Cerebellar nuclear complex (tissue), 1 donor: ENCODE measurements at places on chromosomes 3 and 15.

DNA sequence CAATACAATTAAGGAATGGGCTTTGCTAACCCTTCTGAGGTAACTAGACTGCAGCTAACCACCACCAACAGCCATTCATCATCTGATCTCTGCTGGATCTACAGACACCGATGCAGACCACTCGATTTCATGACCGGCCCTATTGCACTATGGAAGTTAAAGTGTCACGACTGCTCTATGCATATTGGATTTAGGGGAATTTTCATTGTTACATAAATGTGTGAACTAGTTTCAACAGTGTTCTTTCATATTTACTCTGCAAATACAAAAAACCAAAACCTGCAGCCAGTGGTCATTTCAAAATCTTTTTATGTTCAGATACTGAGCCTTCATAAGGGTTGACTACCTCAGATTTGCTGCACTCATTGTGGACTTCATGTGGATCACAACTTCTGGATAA, 14.5 kb downstream of the CDV3 start:
- no peak for DNase-seq

DNA sequence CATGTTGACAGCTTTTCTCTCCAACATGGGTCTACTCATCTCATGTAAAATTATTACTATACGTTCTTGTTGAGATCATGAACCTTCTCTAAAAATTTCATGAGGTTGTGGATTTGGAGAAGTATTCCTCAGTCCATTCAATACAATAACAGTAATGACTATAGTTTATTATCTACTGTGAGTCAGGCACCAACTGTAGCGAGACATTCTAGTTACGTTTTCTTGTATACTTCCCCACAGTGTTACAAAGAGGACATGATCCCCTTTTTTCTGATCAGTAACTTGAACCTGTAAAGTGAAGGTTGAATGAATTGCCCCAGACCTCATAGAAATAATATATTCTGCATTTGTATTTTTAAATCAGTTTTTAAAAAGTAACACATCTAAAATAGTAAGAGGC, 76.4 kb downstream of the AKAP13 start:
- DNase-seq: no peak

DNA sequence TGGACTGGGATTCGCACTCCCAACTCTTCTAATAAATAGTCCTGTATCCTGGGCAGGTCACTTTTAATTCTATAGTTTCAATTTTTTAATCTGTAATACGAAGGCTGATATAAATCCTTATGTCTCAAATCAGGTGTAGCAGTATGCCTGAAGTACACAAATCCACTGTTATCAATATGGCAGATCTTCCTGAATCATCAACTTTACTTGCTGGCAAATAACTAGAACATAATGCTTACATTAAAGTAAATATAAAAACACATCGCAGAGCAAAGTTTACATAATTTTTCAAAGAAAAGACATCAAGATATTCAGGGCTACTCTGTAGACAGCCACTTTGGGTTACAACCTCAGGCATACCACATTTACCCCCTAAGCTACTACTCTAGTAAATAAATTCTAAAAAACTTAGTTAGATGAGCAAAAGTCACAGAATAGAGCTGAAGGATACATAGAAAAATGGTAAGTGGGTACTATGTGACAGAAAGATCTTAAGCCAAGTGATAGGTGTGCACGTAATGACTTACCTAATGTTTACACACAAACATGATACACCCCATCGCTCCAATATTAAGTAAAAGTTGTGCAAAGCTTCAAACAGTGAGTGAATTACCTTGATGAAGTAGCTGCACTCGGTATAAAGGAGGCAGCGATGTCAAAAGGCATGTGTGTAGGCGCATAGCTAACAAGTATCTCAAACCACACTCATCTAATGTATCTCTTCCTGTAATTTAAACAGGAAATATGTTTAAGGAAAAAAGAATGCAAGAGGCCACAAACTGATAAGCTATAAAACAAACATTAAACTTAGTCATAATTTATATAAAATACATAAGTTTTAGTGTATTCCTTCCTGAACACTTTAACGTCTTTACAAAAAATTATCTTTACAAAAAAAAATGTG, 127.9 kb downstream of the DMXL2 start:
- DNase-seq: no peak

DNA sequence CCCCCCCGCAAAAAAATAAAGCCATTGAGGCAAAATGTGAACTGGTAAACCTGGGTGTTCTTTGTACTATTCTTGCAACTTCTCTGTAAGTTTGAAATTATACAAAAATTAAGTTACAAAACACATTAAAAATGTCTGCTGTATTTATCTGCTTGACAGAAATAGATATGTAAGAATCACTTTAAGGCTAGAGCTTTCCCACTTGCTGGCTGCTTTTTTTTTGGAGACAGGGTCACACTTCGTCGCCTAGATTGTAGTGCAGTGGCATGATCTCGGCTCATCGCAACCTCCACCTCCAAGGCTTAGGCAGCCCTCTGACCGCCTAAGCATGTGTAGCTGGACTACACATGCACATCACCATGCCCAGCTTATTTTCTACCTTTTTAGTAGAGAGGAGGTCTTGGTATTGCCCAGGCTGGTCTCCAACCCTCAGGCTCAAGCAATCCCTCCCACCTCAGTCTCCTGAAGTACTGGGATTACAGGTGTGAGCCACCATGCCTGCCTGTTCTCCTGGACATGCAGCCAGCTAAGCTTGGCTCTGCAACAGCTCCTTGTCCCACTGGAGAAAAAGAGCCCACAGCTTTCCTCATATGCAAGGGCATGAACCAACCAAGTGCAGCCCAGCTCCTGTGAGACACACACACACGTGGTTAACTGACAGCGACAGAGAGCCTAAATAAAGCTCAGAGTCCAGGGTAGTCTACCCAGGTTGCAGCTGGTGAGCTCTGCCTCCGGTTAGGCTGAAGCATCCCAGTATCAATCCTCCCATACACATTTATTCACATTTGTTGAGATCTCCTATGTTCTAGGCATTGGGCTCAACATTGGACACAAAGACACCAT, 4.5 kb downstream of the RPS17 start:
- no peak for DNase-seq

DNA sequence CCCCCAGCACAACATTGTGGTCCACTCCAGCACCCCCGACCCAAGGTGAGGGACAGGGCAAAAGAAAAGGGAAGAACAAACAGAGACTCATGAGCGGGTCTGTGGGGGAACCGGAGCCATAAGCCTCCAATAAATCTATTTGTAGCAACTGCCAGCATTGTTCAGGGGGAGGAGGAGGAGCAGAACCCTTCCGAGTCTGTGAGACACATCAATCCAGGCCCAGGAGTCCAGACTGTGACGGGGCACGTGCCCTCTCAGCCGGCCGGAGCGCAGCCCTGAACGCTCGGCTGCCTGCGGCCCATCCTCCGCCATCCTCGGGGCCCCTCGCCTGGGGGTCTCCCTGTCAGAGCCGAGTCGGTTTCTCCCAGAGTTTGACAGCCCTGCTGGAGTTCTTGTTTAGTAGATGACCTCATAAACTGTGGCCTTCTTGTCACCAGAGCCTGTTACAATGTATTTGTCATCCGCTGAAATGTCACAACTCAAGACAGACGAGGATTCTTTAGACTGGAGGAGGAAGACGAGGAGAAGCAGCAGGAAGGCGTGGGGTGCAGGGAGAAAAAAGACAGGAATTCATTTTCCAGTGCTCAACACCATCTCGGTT, 47.9 kb downstream of the TLE3 start:
- no peak for DNase-seq

- DNase-seq: no peak
These were observed 32.3 kb downstream of the CBLB start for GRCh38 chr3:105836533-105836932.

- no peak for DNase-seq
These were observed 58.5 kb upstream of the KLF13 start for GRCh38 chr15:31268108-31268501.

GRCh38 chr3:14312375-14312774, 90.0 kb upstream of the SLC6A6 start:
- DNase-seq: no peak

DNA sequence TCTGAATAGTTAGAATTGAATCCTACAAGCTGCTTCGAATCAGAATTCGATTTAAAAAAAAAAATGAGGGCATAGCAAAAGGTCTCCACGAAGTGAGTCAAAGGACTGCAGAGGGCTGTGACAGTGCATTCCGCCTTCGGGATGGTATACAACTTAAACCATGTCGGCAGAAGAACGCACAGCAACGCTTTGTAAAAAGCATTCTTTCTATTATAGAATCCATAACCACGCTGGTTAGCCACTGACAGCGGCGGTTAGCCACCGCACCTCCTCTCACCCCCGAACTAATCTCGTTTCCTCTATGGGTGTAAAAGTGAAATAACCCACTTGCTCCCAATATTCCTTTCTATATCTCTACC, 664 bp upstream of the PIK3CA start:
- no peak for DNase-seq

GRCh38 chr15:40737048-40737447, 18.0 kb downstream of the RMDN3 start:
- DNase-seq: no peak

DNA sequence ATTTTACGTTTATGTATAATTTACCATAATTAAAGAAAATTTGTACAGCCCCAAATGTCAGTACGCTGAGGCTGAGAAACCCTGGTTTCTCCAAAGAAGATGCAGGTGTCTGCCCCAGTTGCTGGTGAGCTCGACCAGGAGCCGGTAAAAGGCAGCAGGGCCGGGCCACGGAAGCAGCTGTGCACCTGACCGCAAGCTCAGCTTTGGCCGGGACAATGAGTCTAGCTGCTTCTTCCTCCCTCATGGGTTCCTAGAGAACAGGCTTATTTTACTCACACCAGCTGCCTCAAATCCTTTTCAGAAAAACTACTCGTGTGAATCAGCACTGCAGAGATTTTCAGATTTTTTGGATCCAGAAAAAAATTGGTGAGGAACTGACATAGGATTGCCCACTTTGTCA, 18.0 kb upstream of the ZXDC start:
- no peak for DNase-seq

GRCh38 chr15:98745650-98746374, 97.5 kb downstream of the IGF1R start:
- no peak for DNase-seq

DNA sequence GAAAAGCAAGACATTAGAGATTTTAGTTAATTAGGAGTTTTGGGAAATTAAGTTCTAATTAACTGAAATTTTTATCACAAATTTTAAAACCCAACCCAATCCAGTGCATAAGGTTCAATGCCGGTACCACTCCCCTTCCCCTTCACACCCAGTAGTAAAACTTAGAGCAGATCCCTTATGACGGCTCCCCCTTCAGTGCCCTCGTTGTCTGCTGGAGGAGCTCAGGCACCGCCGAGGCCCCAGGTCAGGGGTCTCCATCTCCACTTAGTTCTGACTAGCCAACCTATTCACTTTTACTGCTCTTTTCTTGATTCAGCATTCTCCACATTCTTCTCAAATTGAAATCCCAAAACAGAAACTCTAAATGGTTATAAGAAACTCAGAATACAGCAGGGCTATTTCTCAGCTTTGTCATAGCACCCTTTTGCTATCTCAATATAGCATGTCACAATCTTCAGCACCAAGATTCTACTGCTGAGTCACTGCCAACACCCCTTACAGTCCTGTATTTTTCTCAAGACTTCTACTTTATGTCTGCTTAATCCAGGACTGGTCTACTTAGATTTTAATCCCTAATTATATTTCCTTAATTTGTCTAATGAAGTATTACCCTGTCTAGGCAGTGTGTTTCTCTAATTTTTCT, 39.8 kb downstream of the TUBGCP4 start:
- DNase-seq: no peak

DNA sequence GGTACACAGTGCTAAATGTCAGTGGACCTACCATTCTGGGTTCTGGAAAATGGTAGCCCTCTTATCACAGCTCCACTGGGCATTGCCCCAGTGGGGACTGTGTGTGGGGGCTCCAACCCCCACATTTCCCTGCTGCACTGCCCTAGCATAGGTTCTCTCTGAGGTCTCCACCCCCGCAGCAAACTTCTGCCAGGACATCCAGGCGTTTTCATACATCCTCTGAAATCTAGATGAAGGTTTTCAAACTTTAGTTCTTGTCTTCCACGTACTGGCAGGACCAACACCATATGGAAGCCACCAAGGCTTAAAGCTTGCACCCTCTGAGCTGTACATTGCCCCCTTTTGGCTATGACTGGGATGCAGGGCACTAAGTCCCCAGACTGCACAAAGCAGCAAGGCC, 788.2 kb upstream of the ALCAM start:
- no peak for DNase-seq

DNA sequence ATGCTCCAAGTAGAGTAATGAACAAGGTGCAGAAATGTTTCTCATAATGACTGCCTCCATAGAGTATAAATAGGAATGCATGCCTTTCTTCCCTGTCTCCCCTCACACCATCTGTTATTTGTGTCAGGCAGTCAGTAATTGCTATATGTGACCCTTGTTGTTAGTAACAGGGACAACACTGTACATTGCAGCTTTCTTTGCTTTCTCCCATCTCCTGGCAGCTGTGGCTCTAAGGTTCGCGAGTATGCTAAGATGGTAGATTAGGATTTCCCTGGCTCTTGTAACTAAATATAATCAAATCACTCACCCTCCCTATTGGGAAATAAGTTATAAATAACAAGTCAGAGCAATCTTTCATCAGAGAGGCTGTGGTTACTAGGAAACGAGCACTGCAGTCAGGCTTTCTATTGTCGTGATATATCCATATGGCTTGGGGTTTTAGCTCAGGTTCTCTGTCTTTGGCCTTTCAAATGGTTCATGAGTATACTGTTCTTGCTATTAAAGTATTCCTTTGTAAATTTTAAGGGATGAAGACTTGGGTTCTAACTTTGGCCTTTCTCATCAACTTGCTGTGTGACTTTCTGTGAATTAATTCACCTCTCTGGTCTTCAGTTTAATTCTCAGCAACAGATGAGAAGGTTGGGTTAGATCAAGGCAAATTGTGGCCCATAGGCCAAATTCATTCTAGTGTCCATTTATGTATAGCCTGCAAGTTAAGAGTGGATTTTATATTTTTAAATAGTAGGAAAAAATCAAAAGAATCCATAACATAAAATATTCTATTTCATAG, 8.1 kb upstream of the MINDY4B start:
- DNase-seq: no peak

DNA sequence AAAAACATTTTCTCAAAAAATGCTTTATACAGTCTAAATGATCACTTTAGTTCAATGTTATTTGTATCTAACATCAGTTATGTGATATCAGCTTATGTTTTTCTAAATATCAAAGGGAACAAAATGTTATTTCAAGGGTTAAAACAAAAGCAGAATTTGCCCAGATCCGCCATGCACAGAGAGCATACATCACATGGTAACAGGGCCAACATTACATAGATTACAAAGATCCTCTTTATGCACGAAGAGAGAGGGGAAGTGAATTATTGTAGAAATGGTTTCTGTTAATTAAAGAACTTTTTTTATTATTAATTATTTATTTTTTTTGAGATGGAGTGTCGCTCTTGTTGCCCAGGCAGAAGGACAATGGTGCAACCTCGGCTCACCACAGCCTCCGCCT, 100.8 kb upstream of the MME start:
- DNase-seq: no peak

- DNase-seq: no peak
These were observed 281.8 kb downstream of the FAM43A start for GRCh38 chr3:194967151-194968117.
